ENCODE measurements at places on chromosomes 2 and 18.

GRCh38 chr2:155035308-155035707, 336.8 kb downstream of the KCNJ3 start:
- DNase-seq: no peak

DNA sequence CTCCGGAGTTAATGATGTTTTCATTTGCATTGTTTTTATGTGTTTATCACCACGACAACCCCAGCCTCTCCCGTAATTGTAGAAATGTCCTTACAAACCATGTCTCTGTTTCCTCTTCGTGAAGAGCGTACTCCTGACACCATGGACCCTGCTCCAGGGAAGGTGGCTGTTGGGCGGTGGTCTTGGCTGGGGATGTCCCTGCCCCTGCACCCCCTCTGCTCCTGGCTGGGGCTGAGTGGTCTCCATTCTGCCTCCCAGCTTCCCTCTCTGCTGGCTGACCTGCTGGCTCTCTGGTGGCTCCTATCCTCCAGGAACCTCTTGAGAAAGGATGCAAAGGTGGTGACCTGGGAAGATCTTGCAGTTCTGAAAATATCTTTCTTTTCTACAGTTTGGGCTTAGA, 81.1 kb downstream of the ASB1 start:
- no peak for DNase-seq

GRCh38 chr2:132720393-132720792, 50.4 kb upstream of the LYPD1 start:
- DNase-seq: no peak

- DNase-seq: no peak
Measured at GRCh38 chr2:170054997-170055396, 123.0 kb upstream of the MYO3B start.

DNA sequence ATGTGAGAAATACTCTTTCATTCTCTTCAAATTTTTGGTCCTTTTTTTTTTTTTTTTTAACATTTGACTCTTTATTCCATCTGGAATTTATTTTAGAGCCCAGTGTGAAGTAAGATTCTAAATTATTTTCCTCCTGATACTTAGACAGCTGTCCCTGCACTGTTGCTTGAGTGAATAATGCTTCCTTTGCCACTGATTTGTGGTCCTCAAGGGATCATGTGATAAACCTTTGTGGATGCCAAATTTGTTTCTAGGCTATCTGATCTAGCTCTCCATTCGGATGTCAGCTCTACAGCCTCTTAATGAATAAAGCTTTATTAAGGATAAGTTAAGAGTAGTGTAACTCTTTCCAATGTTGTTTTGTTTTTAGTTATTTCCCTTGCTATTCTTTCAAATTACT, 142.3 kb downstream of the SMAD7 start:
- peak; percentile 32 for DNase-seq

GRCh38 chr2:97656905-97657587, 6.8 kb downstream of the ACTR1B start:
- DNase-seq: no peak

- no peak for DNase-seq
Measured at GRCh38 chr2:12722447-12723316, 5.9 kb downstream of the TRIB2 start.

DNA sequence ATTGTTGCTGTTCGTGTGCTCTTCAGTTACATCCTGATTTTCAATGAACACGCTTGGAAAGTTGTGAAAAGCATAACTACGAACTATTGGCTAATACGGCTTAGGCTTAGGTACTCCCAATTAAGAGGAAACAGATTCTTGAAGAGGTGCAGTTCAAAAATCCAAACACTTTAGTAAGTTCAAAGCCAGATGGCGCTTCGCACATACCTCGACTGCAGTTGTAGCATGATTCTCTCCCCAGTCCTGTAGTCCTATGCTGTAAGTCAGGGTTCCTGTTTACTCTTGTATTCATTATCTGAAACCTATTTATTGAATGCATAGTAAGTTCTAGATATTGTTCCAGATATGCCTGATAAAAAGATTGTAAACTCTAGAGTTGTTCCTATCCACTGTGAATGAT, 165.2 kb downstream of the TRIB2 start:
- no peak for DNase-seq

GRCh38 chr2:233426619-233427342, 72.5 kb downstream of the DGKD start:
- peak; percentile 94 for DNase-seq

DNA sequence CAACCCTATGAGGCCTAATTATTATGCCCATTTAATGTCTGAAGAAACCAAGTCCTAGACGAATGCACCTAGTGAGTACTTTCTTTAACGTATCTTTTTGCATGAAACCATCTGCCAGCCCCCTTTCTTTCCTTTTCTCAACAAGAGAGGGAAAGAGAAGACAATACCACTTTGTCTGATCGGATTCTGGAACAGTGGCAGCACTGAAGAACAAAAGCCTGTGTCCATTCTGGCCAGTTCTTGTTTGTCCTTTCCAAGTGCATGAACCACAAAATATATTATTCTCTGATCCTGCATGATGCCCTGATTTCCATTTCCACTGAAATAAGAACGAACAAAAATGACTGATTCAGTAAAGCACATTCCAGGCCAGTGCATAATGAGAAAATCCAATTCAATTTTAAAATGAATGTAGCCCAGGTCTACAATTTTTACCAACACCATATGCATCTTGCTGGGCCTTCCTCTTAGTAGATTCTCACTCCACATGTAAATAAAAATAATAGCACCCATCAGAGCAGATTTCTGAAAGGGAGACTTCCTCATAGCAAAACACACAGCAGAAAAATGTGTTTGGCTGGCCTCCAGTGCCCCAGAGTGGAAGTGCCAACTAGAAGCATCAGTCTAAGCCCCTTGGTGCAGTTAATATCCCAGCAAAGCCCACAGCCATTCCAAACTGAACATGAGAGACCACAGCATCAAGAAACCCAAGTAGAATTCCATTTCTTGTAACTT, 422.6 kb upstream of the ID2 start:
- DNase-seq: no peak

GRCh38 chr2:206701952-206702605, 16.1 kb downstream of the DYTN start:
- DNase-seq: no peak

GRCh38 chr2:103159018-103159417, 397.2 kb downstream of the TMEM182 start:
- no peak for DNase-seq

- no peak for DNase-seq
Measured at GRCh38 chr2:97991081-97991856, 4.5 kb downstream of the TMEM131 start.

- no peak for DNase-seq
Measured at GRCh38 chr18:1982056-1982455, 589.2 kb downstream of the METTL4 start.

GRCh38 chr2:128169497-128169896, 78.5 kb downstream of the UGGT1 start:
- peak; percentile 23 for DNase-seq

- peak; percentile 61 for DNase-seq
Measured at GRCh38 chr2:225779829-225780228, 380.3 kb downstream of the NYAP2 start.

DNA sequence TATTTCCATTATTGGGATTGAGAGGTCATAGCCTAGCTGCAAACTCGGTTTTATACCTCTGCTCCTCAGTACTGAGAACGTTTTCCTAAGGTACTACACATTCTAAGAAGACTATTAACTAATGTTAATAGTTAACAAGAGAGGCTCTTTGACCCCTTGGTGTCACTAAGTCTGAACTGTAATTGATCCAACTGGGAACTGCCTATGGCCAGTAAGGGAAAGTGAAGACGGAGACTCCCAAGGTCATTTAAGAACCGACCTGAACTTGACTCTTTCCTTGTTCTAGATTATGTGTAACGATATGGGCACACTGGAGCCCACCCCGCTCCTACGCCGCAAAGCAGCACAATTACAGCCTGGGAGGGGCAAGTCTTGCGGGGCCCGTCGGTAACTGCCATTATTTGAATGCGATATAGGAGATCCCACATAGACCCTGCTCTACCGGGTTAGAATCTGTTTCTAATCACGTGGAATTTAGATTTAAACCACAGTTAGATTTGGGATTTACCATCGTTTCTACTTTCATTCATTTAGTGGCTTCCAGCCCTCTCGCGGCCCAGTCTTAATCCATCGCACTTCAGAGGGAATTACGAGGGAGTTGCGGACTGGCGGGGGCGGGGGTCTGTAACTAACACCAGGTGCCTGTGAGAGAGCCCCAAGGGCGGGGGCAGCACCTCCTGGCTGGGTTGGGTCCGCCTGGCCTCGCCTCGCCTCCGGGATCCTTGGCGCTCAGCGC, 84.1 kb upstream of the EPB41L3 start:
- DNase-seq: no peak

DNA sequence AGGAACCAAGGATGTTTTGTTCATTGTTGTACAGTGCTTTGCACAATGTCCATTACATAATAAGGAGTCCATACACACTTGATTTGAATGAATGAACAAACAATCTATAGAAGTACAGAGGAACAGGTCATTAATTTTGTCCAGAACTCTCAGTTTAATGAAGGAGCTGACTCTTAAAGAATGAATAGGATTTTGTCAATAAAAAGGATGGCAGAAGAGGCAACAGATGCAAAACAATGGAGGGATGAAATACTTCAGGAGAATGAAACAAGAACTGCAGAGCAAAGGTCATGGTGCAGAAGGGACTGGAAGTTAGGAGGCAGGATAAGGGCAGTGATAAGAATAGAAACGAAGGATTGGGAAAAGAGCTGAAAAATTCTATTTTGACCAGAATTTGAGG, 28.7 kb upstream of the COL5A2 start:
- no peak for DNase-seq

- DNase-seq: peak; percentile 13
Measured at GRCh38 chr2:109450574-109451273, 163.0 kb downstream of the SEPTIN10 start.

GRCh38 chr18:69172046-69172445, 228.6 kb upstream of the DOK6 start:
- DNase-seq: peak; percentile 19

DNA sequence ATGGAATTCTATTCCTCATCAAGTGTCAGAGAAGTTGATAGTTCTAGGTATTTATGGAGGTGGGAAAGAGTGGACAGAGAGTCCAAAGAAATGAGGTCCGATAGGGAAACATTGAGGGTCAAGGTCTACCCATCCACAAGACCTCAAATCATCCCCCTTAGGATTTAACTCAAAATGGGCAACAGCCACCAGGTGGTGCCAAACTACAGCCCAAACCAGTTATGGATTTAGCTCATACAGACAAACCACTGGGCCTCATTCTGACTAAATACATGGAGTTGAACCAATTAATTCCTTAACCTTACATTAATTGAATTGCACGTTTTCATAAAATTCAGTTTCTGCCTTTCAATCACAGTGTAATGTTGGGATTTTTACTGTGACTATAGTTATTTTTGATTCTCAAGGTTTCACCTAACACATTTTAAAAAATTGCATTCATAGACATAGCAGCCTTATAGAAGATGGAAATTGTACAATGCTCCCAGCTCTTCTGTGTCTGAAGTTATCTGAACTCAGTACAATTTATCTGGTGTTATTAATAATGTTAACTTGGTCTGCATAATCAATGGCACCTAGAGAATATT, 98.2 kb upstream of the HNMT start:
- DNase-seq: peak; percentile 58

DNA sequence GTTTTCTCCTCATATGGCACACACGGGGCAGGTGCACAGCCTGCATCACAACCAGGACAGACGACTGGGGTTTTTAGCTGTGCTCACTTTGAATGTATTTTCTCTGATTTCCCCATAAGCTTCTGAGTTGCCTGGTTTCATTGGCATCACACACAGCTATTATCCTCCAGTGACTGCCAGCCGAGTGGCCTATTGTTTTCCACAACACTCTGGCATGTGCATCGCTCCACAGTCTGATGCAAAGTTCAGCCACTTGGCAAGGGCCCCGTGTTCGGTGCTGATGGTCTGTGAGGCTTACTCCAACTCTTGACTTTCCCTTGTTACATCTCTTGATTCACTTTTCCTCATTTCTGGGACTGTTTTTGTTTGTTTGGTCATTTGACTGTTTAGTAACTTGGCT, 593.1 kb downstream of the CBLN2 start:
- no peak for DNase-seq

GRCh38 chr18:7886436-7886835, 319.3 kb downstream of the PTPRM start:
- no peak for DNase-seq

DNA sequence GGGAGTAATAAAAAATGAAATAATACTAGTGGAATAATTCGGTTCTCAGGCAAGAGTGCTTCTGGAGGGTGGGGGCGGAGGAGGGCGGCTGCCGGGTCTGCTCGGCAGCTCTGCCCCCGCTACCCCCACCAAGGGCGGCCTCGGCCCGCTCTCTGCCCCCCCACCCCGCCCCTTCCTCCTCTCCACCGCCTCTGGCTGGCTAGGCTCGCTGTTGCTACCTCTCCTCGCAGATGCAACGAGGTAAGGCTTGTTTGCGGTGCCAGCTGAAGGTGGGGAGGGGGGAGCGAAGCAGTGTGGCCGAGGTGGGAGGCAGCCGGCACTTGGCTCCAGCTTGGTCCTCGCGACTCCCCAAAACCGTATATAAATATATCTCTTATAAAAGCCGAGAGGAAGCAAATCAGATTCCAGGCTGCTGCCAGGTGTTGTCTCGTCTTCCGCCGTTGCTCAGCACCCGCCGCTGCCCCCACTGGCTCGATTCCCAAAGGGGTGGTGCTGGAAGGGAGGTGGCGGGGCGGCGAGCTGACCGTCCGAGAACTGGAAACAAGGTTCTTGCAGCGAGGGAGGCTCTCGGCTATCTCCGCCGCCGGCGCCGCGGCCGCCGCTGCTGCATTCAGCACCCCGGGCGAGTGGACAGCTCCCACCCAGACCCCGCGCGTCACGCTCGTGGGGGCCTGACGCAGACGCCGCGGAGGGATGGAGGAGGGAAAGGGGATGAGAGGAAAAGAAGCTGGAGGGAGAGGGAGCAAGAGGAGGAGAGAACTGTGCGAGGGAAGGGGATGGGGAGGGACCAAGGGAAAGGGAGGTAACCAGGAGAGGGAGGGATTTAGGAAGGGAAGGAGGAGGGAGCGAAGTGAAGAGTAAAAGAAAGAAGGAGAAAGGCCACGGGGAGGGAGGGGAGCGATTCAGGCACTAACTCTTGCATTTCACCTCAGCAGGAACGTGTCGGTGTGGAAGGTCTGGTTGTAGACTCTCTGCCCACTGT, at the start of gene MARCHF4:
Gene MARCHF4, minus strand, starts transcription at position 763 of the 982 bp plus-strand sequence. CDS start 2,223 bp downstream, outside the sequence.
- DNase-seq: peak; percentile 72

DNA sequence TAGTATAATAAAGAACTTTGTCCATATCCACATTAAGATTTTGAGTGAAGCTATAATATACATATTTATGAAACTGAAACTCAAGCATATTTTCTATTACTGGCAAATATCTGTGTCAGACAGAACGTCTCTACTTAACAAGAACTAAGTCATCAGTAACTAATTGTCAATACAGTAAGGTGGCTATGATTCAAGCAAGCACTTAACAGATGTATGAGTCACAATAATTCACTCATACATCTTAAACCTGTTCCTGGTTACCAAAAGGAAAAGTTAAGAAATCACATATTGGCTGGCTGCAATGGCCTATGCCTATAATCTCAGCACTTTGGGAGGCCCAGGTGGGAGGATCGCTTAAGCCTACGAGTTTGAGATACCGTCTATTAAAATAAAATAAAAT, 96.0 kb downstream of the SOS1 start:
- DNase-seq: peak; percentile 67

GRCh38 chr2:41873102-41874031, 174.5 kb upstream of the PKDCC start:
- DNase-seq: no peak

GRCh38 chr2:196208915-196209314, 37.5 kb upstream of the STK17B start:
- no peak for DNase-seq
